ENCODE measurements at places on chromosomes 5 and 9.

GRCh38 chr9:94805585-94805984 is 79.1 kb downstream of the AOPEP start:
- DNase-seq = no peak

DNA sequence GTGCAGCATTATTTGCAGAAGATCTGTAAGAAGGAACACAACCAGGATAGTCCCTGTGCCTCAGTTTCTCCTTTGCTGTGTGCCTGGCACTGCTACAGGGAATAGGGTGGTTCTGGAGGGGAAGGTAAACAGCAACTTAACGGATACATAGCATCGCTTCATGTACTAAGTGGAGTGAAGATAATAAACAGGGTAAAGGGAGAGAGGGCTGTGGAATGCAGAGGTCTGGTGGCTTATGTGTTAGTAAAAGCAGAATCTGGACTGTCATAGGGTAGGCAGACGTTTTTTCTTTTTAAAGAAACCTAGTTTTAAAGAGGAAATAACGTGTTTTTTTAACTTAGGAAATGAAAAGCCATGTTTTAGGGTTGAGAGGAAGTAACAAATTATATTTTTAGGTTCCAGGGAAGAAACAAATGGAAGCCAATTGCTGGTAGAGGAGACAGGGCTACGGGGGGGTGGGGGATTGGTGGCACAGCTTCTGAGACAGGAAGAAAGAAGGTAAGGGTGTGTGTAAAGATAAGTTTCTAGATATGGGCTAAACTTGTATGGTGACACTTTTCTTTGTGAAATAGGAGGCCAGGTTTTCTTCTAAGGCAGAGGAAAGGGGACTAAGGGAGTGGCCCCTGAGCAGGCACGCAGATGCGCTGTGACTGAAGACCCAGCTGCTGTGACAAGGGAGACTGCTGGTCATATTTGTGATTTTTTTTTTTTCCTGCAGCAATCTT is 1.3 kb downstream of the GNG10 start:
- DNase-seq = no peak

GRCh38 chr5:19855931-19856330 is 132.1 kb downstream of the CDH18 start:
- DNase-seq = no peak

- no peak for DNase-seq
Measured at GRCh38 chr5:148801682-148802276, 24.6 kb upstream of the ADRB2 start.

- no peak for DNase-seq
Measured at GRCh38 chr5:163695830-163696578, 190.6 kb downstream of the MAT2B start.

DNA sequence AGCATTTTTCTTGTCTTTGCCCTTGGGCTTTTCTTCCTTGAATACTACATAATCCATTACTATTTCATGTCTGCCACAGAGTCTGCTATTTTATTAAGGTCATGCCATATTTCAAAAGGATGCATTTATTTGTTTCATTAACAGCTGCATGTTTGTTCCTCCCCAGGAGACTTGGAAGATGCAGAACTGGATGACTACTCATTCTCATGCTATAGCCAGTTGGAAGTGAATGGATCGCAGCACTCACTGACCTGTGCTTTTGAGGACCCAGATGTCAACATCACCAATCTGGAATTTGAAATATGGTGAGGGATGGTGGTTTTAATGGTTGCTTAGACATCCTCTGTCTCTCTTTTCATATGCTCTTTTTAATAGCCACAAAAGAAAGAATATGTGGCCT is 4.0 kb downstream of the IL7R start:
- no peak for DNase-seq

DNA sequence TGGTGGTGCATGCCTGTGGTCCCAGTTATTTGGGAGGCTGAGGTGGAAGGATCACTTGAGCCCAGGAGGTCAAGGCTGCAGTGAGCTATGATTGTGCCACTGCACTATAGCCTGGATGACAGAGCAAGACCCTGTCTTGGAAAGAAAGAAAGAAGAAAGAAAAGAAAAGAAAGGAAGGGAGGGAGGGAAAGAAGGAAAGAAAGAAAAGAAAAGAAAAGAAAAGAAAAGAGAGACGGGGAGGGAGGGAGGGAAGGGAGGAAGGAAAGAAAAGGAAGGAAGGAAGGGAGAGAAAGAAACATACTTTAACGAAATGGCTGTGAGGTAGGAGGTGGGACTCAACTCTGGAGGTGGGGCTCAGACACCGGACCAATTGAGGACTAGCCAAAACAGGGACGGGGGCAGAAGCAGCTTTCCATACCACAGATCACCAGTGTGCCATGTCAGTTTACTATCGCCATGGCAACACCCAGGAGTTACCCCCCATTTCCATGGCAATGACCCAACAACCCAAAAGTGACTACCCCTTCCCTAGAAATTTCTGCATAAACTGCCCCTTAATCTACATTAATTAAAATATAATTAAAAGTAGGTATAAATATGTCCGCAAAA is 21.3 kb downstream of the PTGES start:
- no peak for DNase-seq

DNA sequence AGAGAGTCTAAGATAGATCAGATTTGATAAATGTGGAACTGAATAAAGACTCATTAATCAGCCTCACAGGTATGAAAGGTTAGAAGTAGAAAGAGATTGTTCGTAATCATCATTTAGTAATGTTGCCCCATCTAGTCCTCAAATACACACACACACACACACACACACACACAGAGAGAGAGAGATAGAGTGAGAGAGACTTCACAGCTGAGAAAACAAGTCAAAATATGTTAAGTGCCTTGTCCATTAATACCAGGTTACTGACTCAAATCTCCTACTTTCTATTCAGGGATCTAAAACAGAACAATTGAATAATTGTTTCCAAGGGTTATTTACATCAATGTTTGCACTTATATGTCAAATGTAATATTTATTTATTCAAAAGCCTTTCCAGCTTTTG is 284.6 kb downstream of the MRPS30 start:
- no peak for DNase-seq

DNA sequence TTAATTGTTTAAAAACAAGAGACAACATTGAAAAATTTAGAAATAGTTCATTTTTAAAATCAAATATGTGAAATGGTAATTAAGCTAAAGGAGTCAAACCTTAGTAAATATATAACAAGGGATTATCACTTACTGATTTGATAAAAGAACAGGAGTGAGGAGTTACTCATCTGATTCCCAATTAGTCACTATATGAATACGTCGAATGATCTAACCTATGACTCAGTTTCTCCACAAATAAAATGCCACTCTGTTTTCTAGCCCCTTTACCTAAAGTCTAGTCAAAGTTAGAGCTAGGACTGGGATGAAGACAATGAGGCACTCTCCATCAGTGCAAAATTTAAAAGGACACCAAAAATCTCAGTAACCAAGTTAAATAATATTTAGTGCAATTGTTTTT is 70.4 kb upstream of the RASEF start:
- DNase-seq = no peak

- DNase-seq = no peak
Measured at GRCh38 chr9:105306351-105307140, 62.1 kb downstream of the SLC44A1 start.

GRCh38 chr5:127985811-127986325 is 97.7 kb upstream of the SLC12A2 start:
- no peak for DNase-seq

GRCh38 chr9:13113216-13113615 is 166.3 kb downstream of the MPDZ start:
- no peak for DNase-seq

GRCh38 chr9:134834957-134835419 is 45.6 kb upstream of the FCN2 start:
- no peak for DNase-seq
